ENCODE measurements at places on chromosomes 7 and 10.

GRCh38 chr7:12549106-12549505 lies 21.4 kb upstream of the SCIN start:
- no peak for DNase-seq

GRCh38 chr7:115047958-115048720 lies 126.2 kb downstream of the MDFIC start:
- DNase-seq: no peak

GRCh38 chr7:47537716-47538675 lies 43.9 kb downstream of the TNS3 start:
- DNase-seq: no peak

DNA sequence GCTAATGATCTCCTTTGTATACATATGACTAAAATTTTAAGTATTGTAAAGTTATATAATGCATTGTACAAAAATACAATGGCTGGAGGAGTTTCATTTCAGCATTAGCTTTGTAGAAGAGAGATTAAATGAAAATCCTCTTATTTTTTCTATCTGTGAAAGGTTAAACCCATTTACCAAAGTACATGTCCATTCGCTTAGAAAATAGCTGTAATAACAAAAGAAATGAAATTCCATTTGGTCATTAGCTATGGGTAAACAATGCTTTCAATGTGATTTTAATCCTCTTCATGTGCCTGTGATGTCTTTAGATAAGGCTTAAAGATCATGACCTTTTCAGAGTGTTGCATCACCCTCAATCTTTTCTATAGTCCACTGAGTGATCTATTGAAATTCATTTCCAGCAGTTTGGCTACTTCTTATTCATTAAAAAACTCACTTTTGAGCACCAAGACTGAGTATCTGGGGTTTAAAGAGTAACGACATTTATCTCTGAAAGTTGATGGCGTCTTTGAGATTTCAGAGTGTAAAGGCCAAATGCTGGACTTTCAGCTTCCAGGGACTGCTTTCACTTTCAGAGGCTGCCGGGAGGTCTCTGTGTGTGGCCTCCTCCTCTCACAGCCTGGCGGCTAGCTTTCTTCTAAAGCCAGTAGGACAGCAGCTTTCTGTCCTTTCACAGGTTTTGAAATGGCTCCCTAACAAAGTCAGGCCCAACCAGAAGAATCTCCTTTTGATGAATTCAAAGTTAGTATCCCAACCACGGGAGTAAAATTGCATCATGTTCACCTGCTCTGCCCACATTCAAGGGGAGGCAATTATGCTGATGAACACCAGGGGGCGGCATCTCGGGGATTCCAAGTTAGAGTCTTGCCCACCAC lies 701.4 kb upstream of the COBL start:
- no peak for DNase-seq

GRCh38 chr7:68417659-68418058 lies 1180.6 kb upstream of the AUTS2 start:
- no peak for DNase-seq

- DNase-seq: no peak
These were observed 44.3 kb downstream of the SMURF1 start for GRCh38 chr7:99099499-99100077.

- no peak for DNase-seq
These were observed 98.3 kb upstream of the AGK start for GRCh38 chr7:141452911-141453310.

- no peak for DNase-seq
These were observed 33.3 kb upstream of the NMT2 start for GRCh38 chr10:15201589-15202300.

- no peak for DNase-seq
These were observed 1134.9 kb upstream of the LRRN3 start for GRCh38 chr7:109955986-109956385.

DNA sequence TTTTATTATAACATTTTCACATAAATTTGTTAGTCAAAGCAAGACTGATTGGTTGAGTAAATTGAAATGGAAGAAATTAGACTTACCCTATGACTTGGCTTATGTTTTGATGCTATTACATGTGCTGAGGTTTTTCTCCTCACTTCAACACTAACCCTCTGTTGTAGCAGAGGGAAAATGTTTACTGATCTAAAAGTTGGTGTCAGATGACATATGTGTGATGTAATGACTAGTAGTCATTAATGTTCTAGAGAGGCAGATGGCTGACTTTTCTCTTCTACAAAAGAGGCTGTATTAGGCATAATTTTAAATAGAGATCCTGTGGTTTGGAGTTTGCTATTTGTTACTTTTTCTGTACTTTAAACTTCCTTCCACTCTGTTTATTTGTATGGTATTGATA lies 266.0 kb downstream of the BBS9 start:
- no peak for DNase-seq

All from stimulated activated CD4-positive, alpha-beta T cell treated with anti-CD3 and anti-CD28 coated beads, Interleukin-1b, Interleukin-23, amount 100 ng/mL, for 1 hour (primary cell).